ENCODE measurements at places on chromosomes 6 and 20.

GRCh38 chr6:55981660-55982059, 106.3 kb upstream of the BMP5 start:
- DNase-seq = no peak

- DNase-seq = no peak
Measured at GRCh38 chr20:63061051-63061770, 54.4 kb upstream of the BHLHE23 start.

- DNase-seq = no peak
Measured at GRCh38 chr6:108946695-108947094, 98.5 kb downstream of the ARMC2 start.

GRCh38 chr20:39282619-39283092, 320.5 kb downstream of the DHX35 start:
- no peak for DNase-seq

- no peak for DNase-seq
Measured at GRCh38 chr6:159267165-159267564, 98.0 kb downstream of the FNDC1 start.

DNA sequence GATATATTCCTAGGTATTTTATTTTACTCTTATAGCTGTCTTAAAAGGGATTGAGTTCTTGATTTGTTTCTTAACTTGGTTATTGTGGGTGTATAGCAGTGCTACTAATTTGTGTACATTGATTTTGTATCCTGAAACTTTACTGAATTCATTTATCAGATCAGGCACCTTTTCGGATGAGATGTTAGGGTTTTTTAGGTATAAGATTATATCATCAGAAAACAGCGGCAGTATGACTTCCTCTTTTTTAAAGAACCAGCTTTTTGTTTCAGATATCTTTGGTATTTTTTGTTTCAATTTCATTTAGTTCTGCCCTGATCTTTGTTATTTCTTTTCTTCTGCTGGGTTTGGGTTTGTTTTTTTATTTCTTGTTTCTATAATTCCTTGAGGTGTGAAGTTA, 382.4 kb upstream of the ADGRB3 start:
- no peak for DNase-seq

- DNase-seq = no peak
Measured at GRCh38 chr6:67792996-67793395, 842.1 kb upstream of the ADGRB3 start.

DNA sequence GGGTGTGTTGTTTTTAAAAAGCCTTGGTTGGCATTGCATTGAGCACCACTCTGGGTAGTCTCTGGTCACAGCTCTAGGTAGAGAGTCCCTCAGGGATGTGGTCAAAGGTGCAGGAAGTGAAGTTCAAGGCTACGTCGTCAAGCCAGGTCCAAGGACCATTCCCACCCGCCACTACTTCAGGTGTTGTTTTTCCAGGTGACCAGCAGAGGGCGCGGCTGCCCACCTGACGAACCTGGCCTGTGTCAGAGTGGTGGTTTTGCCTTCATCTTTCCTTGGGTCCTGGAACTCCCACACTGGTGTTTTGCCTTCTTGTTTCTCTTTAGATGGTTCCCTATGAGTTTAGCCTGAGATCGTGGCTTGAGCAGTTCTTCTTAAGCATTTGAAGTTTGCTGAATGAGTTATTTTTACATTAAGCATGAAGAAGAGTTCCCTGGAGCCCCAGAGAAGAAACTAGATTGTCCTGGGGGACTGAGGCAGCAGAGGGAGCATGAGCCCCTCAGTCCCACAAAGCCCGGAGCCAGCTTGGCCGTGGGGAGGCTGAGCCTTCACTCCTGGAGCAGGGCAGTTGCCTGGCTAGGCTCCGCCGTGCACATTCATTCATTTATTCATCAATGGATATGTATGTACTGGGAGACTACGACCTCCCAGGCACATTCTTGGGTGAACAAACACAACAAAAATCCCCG, 5.6 kb upstream of the PHACTR3 start:
- peak; percentile 57 for DNase-seq

- DNase-seq = no peak
Measured at GRCh38 chr6:39085129-39085797, 29.7 kb downstream of the SAYSD1 start.

GRCh38 chr20:9235518-9235917, 166.6 kb downstream of the PLCB4 start:
- DNase-seq = no peak

DNA sequence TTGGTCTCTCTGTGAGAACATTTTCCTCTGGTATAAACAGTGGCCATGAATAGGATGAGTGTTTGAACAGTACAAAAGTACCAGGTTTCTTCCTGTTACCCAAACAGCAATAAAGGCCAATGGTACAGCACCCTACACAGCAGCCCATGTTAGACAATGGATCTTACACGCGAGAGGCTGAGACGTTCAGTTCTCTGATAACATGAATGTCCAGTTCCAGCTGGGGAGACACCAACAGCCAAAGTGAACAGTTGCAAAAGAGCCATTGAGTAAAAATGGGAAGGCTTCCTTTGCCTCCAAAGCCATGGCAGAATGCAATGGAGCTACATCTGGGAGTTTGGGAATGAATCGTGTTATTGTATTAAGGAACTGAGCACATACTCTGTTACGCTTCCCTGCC, 246.8 kb upstream of the SGK1 start:
- no peak for DNase-seq

GRCh38 chr6:90203672-90204071, 93.0 kb downstream of the BACH2 start:
- DNase-seq = no peak

DNA sequence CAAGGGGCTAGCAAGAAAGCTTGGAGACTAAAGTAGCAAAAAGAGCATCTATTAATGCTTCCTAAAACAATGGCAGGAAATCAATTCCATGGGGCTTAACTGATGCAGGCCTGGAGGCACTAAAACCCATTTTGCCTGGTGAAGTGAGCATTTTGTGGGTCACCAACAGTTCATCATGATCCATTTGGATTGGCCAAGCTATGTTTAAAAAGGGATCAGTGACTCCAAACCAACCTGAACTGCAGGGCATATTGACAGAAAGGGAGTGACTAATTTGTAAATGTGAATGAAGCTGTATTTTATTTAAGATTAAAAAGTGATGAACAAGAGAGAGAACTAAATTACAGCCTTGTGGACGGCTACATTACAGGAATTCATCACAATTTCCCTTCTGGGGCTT, 132.0 kb downstream of the PCSK2 start:
- no peak for DNase-seq

GRCh38 chr6:106308985-106309384, 16.6 kb downstream of the ATG5 start:
- DNase-seq = no peak

DNA sequence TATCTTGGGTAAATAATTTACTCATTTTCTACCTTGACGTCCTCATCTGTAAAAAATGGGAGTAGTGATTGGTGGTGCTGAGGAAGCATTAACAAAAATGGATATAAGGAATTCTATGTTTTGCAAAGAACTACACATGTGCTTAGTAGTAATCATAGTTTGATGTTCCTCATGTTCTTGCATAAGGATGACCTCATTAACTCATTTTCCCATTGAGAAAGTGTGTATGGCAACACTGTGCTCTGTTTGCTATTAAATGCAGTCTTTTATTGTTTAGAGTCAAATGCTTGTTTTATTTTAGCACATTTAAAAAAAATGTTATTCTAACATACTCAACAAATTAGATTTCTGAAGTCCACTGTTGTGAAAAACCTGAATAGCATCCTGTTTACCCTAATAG, 211.2 kb upstream of the RSPO3 start:
- no peak for DNase-seq

DNA sequence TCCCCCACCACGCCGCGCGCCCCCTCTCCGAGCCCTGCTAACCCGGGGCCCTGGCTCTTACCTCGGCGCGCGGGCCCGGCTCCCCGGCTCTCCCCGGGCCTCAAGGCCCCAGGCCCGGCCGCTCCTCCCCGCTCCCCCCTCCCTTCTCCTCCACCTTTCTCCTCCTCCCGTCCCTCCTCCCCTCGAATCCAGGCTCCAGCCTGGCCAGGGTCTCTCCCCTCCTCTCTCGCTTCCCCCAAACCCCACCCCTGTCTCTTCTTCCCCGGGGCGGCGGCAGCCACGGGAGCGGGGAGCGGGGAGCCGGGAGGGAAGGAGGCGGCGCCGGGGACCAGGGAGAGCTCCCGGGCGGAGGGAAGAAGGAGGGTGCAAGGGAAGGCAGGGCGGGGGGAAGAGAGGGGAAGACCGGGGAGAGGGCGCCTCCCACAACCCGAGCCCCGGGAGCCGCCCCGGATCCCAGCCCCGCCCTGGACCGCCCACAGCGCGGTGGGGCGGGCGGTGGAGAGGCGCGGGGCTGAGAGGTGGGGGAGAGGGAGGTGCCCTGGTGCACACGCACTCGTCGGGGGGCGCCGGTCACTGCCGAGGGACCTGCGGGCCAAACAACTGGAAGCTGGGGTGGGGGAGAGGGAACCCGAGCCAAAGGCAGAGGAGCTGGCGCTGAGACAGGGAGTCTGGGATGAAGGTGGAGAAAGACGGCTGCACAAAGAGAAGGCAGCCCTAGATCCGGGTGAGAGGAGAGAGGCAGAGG, at the start of gene GABBR1:
GABBR1 (minus strand) TSS at position 395 of the 745 bp plus-strand sequence. CDS start 798 bp downstream, outside the sequence.
- DNase-seq = peak; percentile 85

- DNase-seq = peak; percentile 79
Measured at GRCh38 chr20:51404297-51405060, 138.0 kb downstream of the NFATC2 start.

- no peak for DNase-seq
Measured at GRCh38 chr6:30357678-30358540, 13.0 kb downstream of the RPP21 start.

DNA sequence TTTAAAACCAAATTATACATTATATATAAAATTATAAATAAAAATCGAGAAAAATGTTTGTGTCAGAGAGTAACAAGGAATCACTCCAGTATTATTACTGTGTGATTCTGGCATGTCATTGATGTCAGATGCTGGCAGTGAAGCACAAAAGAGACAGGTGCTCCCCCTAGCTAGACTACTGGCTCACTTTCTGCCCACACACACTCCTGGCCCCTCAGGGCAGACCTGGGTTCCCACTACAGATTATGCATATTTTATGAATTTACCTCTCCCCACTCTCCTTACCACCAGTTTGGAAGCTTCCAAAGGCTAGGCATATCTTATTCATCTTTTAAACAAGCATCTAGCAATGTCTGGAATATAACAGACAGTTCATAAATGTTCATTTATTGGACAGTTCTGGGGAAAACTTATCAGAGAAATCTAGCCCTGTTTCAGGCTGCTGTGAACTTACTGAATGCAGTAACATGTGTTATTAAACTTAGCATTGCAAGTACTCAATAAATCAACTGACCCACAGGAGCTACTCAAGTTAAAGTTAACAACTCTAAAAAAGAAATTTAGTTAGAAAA, 12.8 kb downstream of the SNX3 start:
- no peak for DNase-seq

DNA sequence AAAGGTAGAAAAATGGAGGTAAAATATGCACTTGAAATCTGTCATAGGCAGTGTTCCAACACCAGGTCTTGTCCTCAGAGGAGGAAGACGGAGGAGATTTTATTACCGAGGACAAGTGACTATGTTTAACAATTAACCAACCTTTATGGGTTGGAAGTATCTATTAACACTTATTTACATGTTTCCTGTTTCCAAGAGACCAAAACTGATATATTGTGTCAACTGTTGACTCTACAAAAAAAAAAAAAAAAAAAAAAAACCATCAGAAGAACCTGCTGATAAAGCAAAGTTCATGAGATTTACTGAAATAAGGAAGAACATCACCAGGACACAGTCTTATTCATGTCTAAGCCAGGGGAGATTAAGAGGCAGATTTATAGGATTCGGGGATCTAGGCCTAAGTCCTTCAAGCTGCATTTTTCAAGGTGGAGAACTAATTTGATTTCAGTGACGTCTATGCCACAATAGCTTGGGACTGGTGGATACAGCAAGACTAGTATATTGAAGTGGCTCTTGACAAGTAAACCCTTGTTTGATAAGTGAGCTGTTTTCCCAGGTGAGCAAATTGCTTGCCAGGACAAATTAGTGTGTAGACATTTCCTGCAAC, 126.6 kb upstream of the NAA20 start:
- DNase-seq = no peak

- DNase-seq = no peak
Measured at GRCh38 chr6:14135893-14136539, 18.4 kb downstream of the CD83 start.

DNA sequence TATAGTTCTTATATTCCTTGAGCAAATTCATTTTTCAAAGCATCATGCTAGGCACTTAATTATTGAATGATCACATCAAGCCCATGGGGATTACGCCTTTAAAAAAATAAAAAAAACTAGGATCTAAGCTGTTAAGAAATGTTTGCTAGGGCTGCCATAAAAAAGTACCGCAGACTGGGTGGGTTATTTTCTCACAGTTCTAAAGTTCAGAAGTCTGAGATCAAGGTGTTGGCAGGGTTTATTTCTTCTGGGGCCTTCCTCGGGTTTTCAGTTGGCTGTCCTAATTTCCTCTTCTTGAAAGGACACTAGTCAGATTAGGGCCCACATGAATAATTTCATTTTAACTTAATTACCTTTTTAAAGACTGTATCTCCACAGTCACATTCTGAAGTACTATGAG, 165.6 kb upstream of the RIMS1 start:
- no peak for DNase-seq

DNA sequence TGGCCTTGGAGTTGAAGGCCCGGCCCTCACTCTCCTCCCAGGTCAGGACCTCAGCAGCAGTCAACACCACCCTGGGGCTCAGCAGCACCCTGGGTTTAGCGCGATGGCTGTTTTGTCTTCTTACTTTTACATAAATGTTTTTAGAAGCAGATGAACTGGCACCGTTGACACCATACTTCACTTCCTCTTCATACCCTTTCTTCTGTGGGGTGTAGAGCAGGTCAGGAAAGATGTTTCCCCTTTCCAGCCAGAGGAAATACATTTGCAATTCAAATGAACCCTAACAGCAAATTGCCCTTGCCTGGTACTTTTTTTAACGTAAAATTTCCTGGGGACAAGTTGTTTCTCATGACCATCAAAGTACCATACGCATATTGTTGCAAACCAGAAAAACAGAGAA, 54.7 kb upstream of the SNX9 start:
- DNase-seq = no peak

DNA sequence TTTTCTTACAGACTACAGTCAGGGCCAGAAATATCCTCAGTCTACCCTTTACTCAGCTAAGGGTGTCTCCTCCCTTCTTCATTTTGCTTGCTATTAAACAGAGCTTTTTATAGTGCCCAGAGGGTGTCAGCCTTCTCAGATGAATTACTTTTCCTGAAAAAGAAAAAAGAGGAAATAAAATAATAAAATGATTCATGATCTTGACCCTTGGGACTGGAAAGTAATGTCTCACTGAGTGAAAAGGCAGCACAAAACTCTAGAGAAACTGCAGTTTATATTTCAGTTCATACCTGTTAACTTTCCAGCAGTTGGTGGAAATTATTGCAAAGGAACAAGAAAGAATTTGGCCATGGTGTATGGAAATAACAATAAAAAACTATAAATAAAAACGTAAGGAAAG, 170.6 kb downstream of the IBTK start:
- no peak for DNase-seq

- DNase-seq = no peak
Measured at GRCh38 chr6:89321131-89321970, 6.3 kb upstream of the GABRR2 start.

GRCh38 chr6:97674802-97675201, 391.8 kb upstream of the MMS22L start:
- no peak for DNase-seq
